ENCODE measurements at places on chromosomes 2 and 18. TPM values are rescaled to one million over a fixed set of nuclear protein-coding genes. Genes with fewer than 3 reads are reported as not detected.

DNA sequence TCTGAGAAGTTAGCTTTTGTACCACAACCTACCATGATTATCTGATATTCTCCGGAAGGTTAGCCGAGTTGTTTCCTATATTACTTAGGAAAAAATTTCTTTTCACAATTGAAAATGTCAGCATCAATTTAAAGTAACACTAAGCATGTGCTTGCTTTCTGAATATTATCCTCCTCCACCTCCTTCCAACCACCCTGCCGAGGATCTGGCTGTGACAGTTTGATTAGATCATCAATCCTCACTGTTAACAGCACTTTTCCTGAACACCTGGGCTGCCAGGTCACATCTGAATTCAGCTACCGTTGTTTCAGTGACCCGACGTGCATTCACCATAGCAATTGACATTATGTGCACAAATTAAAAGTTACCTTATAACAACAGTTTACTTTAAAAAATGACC lies 207.0 kb downstream of the ZNF407 start:
- DNase-seq: no peak

DNA sequence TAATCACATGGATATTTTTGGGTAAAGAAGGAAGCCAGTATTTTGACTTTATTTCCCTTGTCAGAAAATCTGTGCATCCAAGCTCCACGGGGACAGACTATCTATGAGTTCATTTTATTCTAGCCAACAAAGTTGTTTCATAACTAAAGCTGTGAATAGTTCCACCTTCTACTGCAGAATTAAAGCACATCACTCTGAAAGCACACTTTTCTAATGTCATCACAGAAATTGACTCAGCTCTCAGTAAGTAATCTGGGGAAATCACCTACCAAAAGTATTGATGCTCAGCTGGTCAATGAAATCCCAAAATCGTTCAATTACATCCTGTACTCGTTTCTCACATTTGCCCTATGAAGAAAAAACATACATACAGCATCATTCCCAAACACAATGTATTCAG lies 19.1 kb downstream of the IAH1 start:
- DNase-seq: no peak

DNA sequence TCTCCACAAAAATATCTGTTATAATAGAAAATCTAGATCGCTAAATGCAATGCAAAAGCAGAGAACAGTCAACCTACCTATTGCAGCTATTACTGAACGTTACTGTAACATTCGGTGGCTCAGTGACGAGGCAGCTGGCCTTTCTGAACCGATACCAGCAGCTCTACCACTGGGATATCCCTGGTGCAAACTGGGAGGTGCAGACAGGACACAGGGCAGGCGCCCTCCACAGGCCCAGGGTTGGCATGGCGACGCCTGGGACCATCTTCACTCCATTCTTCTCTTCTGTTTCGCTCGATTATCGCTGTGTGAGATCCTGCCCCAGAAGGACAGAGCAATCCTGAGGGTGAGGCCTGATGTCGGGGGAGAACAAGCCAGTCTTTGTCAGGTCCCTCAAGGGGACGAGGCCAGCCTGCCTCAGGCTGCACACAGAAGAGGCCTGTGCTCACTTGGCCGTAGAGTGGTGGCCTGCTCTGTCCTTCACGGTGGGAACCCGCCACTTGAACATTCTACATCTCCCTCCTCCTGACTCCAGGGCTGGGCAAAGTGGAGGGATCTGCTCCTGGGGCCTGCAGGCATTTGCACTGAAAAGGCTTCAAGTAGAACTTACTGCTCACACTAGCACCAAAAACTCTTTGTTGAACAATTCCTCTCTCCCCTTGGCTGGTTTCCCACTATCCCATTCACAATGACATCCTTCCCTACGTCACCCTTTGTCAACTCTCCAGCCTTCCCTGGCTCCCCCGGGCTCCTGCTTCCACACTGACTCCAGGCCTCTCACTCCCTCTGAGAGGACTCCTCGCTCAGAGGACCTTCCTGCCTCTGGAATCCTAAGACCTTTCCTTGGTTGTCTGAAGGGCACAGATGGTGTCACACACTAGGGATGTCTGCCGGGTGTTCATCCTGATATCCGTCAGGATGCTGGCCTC lies 49.7 kb downstream of the CYRIA start:
- no peak for DNase-seq

DNA sequence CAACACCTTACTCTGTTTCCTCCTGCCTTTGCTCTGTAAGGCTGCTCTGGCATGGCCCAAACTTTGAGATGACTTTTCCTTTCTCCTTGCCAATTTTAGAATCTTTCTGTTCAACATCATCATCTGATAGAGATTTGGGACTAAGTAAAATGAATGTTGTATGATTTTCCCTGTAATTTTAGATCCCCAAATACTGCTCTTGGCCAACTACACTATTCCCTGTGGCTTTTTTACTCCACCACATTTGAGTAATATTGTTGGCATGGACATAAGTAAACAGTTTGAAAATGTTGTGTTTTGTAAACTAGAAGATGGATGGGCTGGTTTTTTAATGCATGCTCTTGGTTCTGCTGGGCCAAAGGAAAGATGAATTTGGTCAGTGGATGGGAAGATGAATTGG lies 12.1 kb downstream of the LTBP1 start:
- DNase-seq: no peak

- DNase-seq: no peak
These were observed 137.8 kb downstream of the PRKCE start for GRCh38 chr2:45789317-45789716.

DNA sequence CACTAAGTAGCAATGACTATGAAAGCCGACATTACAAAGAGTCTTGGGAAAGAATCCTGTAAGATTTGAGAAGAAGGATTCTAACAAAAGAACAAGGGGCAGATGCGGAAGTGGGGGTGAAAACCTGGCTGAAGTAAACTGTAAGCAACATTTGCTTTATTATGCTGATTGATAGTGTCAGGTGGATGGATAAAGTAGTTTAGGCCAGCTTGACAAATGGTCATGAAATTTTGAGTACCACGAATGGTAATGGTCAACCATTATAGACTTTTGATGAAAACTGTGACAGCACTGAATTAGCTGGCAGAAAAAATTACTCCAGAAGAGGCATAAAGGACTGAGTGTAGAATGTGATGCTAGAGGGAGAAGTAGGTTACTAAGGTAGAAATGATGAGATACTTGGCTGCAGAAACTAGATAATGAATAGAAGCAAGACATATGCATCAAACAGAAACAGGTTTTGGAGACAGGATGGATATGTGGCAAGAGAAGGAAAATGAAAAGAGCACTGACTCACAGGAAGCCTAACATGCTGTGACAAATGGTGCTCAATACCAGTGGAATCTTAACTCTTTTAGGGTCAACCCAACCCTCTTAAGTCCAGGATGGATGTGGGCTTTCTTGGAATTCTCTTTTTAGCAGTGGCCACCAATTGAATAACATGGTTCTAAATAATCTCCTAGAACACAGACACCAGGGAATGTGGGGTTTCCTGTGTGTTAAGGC lies 6.8 kb downstream of the THUMPD2 start:
- no peak for DNase-seq

- DNase-seq: no peak
These were observed 167.9 kb downstream of the TCF4 start for GRCh38 chr18:55419947-55420664.

GRCh38 chr2:208392300-208392699 lies 14.3 kb upstream of the PTH2R start:
- DNase-seq: no peak

- no peak for DNase-seq
These were observed 233.2 kb downstream of the SLC8A1 start for GRCh38 chr2:40218679-40219078.

- DNase-seq: peak; percentile 69
These were observed at the start of gene SOCS6 for GRCh38 chr18:70288851-70289328. SOCS6 (plus strand) TSS chr18:70289045; CDS start chr18:70324669, 35,624 bp downstream.

DNA sequence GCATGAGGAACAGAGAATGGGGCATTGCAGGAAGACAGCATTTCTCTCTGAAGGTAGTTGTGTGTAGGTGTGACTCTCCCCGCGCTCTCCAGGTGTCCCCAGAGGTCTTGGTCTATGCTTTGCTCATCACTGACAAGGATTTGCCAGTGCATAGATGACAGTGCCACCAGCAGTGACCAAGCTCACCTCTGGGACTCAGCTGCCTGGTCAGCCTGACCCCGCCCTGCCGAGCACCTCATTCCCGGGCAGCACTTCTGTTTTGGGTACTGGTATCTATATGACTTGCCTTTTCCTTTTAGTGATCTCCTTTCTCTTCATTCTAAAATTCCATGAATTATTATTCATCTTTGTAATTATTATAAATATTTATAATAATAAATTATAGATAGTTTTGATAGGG lies 59.1 kb downstream of the GBX2 start:
- DNase-seq: peak; percentile 11

DNA sequence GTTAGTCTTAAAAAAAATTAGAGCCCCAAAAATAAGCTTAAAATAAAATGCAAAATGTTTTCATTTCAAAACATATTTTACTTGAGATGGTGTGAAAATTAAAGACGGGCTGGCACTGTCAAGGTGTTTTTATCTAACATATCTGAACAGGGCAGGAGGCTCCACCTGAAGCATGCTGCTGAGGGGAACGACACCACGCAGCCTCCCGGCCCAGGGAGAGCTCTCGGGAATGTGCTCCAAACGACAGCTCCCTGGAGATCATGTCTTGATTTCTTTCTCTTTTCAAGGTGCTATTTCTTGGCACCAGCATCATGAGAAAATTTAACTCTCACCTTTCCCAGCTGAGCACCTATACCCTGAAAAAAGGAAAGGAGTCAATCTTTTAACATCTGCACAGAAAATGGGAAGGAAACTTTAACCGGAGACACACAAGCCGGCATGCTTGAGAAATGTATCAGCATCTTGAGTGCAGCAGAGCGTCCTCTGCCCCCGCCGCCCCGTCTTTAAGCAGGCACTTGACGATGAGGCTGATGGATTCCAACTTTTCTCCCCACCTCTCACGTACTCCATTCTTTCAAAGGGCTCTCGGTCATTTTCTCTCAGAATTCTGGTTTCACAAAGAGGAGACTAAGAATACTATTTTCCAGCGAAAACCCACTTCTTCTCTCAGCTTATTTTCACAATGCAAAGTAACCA lies 56.6 kb downstream of the EIPR1 start:
- no peak for DNase-seq

DNA sequence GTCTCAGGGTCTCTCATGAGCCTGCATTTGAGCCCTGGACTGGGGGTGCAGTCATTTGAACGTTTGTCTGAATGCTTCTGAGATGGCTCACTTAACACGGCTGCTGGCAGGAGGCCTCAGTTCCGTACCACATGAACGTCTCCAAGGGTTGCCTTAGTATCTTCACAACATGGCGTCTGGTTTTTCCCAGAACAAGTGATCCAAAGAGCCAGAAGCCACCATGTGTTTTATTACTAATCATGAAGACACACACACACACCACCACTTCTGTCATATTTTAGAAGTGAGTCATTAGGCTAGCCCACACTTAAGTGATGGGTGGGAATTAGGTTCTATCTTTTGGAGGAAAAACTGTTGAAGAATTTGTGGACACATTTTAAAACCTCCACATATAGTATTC lies 15.0 kb upstream of the MYO1B start:
- DNase-seq: no peak

GRCh38 chr18:42274488-42275137 lies 319.6 kb downstream of the PIK3C3 start:
- DNase-seq: no peak

- DNase-seq: no peak
These were observed 128.9 kb upstream of the RIOK3 start for GRCh38 chr18:23324056-23324811.

SOWAHC gene
- total RNA-seq: 30.2 TPM

UPP2 gene
- not detected for total RNA-seq

TOGARAM2 gene
- 0.81 TPM for total RNA-seq

CYP1B1 gene
- 13.8 TPM for total RNA-seq

TNFRSF11A gene
- 23.3 TPM for total RNA-seq

DES gene
- 65.4 TPM for total RNA-seq

TIA1 gene
- total RNA-seq: 83.0 TPM

FECH gene
- total RNA-seq: 20.4 TPM

PLEK gene
- 13.8 TPM for total RNA-seq

PCARE gene
- not detected for total RNA-seq

TUBA3D gene
- total RNA-seq: not detected
